ENCODE measurements at places on chromosomes 16 and 17. TPM values are rescaled to one million over a fixed set of nuclear protein-coding genes. Genes with fewer than 3 reads are reported as not detected.

Gene ABCA8
- total RNA-seq = 23.7 TPM

Gene SLC13A2
- not detected for total RNA-seq

Gene SHCBP1
- total RNA-seq = 11.6 TPM

Gene SPAG5
- 14.4 TPM for total RNA-seq

Gene HS3ST4
- total RNA-seq = not detected

Gene TEKT5
- 0.22 TPM for total RNA-seq

Gene CTRL
- 0.32 TPM for total RNA-seq

Gene PAM16
- total RNA-seq = 16.8 TPM

Gene KRT40
- total RNA-seq = not detected

Gene CDRT15
- total RNA-seq = not detected

Gene SGCA
- 13.3 TPM for total RNA-seq

Gene ANKFN1
- total RNA-seq = not detected

Gene HLF
- total RNA-seq = 0.22 TPM

Gene C17orf50
- not detected for total RNA-seq

All from articular chondrocyte of knee joint (primary cell).